ENCODE measurements at places on chromosomes 3 and 15.

GRCh38 chr15:60972301-60972700, 256.8 kb downstream of the RORA start:
- no peak for DNase-seq

DNA sequence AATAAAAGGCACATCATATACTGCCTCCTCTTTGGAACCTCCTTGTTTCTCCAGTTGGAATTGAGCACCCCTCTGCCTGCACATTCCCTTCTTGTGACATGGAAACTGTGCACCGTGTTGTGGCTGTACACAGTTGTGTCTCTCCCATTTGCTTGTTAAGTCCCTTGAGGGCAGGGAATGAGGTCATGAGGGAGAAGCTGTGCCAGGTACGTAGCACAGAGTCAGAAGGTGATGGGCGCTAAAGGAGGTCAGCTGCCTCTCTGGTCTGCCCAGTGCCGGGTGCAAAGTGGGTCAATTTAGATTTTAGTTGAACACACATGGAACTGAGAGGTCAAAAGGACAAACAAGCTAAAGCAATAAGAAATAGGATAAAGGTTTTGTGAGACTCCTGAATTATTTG, 124.4 kb downstream of the FAM43A start:
- DNase-seq, result no peak

- peak; percentile 52 for DNase-seq
These were observed 13.2 kb upstream of the ADPGK start for GRCh38 chr15:72796515-72797337.

GRCh38 chr3:188385295-188385694, 231.3 kb downstream of the LPP start:
- DNase-seq, result no peak

DNA sequence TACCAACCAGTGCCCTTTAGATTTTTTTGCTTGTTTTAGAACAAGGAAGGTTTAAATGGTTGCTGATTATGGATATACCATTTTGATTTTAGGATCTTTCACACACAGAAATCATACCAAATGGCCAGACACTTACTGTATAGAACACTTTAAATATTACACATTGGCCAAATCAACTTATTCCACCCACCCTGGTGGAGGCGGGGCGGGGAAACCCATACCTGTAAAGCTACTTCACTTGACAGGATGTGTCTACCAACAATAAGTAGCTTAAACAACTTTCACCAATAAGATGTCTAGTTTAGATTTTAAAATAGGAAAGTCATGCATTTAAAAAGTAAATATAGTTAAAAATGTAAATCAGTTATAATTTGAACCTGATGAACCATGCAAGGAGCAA, 17.0 kb upstream of the SFMBT1 start:
- DNase-seq, result no peak

DNA sequence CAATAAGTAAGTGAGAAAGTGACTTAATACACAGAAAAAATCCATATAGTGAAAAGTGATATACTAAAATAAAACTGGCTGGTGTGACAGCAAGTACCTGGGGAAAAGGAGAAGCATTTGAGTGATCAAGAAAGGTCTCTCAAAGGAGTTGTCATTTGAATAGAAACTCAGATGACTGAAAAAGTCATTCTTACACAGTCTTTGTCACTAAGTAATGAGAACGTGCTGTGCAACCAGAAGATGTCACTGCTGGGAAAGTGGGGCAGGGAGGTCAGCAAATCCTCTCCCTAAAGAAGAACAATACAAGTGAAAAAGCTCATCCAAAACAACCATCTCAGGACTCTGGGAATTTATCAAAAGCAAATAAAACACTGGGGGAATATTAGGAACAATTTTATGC, 317.5 kb upstream of the TRIM42 start:
- DNase-seq, result no peak
